Kidney glomerular epithelial cell (primary cell): ENCODE measurements at places on chromosomes 2 and 18.

DNA sequence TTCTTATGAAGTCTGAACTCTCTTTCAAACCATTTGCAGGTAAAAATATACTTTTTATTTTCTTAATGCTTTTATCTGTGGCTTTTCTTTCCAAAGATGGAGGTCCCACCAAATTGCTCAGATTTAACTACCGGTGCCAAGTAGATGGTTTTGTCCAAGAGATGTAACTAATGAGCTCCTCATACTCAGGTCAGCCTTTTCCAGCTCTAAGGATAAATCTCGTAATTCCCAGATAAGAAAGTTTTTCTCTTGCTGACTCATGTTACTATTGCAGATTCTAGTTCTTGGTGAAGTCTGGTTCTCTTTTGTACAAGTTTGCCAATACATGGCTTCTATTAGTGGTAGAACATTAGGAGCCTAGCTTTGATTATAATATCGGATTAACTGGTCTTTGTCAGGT is 550.8 kb upstream of the ZNF804A start:
- no peak for DNase-seq

DNA sequence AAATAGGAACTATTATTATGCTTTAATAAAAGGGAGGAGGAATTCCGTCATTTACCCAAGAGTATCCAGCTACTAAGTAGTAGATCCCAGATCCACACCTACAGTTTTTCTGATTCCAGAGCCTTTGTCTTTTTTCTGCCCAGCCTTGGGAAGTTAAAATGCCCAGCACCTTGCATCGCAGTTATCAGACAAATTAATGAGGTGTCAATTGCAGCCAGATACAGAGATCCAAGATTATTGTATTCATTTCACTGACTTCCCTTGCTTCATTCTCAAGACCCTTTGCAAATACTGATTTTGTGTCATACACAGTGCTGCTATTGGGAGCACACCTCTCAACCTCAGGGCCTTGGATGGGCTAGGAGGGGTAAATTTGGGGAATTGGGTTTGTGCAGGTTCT is 1.1 kb downstream of the IL18R1 start:
- DNase-seq = no peak

DNA sequence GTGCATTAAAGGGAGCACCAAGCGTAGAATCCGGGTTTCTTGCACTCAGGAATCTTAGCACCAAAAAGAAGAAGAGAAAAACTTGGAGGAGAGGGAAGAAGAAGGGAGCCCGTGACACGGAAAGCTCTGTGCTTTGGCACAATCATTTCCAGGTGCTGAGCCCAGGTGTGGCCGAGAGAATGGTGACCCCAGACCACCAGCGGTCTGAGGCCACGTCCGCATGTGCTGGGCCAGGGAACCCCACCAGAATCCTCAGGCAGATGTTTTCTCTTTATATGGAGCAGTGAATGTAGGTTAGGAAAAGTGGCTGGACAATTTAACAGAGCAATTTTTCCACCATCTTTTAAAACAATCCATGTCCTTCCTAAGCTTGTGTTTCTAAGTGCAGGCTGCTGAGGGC is 520.9 kb downstream of the EPHA4 start:
- no peak for DNase-seq

GRCh38 chr2:42648796-42649195 is 80.4 kb downstream of the MTA3 start:
- no peak for DNase-seq

DNA sequence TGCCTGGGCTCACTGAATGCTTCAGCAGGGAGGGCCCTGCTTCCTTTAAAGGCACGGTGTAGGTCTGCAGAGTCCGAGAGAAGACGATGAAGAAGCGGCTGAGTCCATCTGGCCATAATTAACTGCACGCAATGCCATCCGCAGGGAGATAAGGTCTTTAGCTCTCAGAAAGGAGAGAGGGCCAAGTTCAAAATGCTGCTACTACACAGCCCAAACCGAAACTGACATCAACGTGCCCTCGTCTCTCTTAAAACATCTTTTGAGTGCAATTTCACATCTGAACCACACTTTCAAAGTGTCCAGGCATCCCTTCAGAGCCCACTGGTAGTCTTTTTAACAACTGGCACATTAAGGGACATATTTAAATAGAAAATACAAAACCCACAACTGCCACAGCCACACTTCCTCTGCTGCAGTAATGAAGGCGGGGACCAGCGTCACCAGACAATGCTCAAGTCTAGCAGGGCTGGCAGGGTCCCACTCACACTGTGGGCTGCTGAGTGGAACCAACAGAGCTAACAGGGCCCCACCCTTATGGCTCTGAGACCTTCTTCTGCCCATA is 35.8 kb downstream of the ST3GAL5 start:
- DNase-seq = no peak

GRCh38 chr18:50895350-50896045 is 16.6 kb downstream of the ME2 start:
- no peak for DNase-seq

DNA sequence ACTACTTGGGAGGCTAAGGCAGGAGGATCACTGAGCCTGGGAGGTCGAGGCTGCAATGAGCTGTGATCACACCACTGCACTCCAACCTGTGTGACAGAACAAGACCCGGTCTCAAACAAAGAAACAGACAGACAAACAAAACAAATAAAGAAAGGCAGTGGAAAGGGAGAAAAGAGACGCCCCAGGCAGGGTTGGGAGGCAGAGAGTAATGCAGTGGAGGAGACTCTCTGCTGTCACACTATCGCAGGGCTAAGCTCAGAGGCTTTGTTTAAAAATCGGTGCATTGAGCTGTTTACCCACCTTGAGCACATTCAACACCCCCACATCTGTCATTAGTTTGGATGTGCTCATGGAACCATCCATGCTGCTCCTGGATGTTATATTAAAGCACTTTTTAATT is 84.2 kb upstream of the RMP24 start:
- no peak for DNase-seq

GRCh38 chr2:7102826-7103225 is 185.6 kb downstream of the RNF144A start:
- DNase-seq = no peak

GRCh38 chr2:9077691-9078090 is 74.2 kb upstream of the MBOAT2 start:
- no peak for DNase-seq

DNA sequence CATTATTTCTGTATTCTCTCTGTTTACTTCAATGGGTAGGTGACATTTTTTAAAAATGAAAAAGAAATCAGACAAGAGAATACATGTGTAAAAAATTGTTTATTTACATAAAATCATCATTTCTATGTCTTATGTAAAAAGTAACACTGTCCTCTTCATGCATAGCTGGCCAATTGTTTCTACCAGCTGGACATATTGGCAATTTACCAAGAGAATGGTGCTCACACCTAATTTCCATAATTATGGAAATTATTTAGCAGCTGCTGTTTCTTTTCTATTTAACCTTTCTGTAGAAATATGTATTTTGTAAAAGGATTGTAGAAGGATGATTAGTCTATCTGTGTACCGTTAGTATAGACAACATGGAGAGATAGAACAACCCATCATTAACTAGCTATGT is 791.9 kb downstream of the TRIB2 start:
- no peak for DNase-seq

DNA sequence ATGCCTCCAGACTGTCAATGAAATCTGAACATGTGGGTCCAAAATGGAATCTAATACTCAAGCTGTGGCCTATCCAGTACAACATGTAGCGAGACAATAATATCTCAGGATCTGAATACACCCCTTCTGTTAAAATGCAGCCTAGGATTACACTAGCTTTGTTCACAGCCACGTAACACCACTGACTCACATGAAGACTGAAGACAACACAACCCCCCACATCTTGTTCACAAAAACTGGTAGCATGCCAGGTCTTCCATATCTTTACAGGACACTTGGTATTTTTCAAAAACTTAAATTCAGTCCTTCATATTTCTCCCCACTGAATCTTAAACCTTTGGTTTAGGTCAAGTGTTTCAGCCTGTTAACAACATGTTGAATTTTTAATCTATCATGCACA is 84.2 kb downstream of the SLC8A1 start:
- DNase-seq = peak; percentile 21

DNA sequence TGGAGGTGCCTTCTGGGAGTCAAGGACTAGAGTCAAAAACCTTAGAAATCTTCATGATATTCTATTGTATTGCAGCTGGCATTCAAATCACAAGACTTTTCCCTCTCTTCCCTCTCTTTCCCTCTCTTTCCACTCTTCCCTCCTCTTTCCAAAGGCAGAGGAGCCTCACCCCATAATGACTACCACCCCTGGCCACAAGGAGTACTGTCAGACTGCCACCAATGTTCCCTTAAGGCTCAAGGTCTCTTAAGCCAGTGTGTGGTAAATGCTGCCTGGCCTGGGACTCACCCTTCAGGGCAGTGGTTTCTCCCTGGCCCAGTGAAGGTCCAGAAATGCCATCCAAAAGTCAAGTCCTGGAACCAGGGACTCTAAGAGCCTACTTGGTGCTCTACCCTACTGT is 605.9 kb upstream of the PKDCC start:
- DNase-seq = no peak

GRCh38 chr2:197296835-197297234 is 13.7 kb downstream of the ANKRD44 start:
- no peak for DNase-seq

DNA sequence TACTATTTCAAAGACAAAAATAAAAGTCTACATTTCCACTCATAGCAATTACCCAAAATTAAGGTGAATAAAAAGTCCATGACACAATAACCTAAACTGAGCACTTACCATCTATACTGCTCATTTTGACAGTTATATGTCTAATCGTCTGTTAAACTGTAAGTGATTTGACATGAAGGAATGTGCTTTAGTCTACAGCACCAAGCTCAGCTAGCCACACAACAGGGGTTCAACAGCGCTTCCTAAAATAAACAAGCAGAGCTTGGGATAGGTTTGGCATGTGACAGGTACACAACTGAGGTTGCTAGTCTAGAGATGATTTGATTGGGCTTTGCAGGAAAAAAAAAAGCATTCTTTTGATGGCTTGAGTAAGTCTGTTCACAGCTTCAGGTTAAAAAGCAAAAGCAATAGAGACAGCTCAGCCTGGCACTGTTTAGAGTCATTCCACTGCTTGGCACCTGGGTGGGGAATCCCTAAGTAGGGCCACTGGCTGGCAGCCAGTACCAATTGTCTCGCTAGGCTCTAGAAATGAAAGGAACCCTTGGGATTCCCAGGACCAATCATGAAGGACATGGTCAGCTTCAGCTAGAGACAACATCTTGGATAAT is 78.6 kb downstream of the BARD1 start:
- DNase-seq = peak; percentile 85

DNA sequence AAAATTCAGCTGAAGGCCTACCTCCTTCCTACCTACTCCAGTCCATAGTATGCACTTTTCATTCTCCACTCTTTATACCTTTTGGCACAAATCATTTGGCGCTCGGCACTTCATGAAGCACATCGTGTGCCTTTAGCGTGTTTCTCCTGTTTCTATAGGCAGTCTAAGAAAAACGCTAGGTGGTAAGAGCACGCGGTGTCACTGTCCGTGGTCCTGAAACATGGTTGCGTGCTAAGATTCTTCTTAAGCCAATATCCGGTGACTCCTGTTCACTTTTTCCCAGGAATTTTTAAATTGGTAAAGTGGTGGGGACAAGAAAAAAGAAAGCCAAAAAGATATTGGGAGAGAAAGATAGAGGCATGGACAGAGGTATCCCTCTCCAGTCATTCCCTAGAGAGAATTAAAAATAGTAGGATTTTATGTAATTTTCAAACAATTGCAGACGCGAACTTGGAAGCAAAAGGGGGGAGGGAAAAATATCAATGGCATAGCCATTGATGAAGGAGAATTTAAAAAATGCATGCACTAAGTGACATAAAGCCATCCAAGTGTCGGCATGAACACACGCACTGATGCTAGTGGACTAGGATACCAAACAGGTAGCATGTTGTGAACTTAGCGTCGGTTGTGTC is 1.4 kb upstream of the CTNNA2 start:
- DNase-seq = no peak
